Smooth muscle cell of the pulmonary artery (primary cell): ENCODE measurements at places on chromosomes 16 and 17. TPM values are rescaled to one million over a fixed set of nuclear protein-coding genes. Genes with fewer than 3 reads are reported as not detected.

Gene TNS4
- total RNA-seq: 0.07 TPM in 1 of 2 replicates, not detected in the other

Gene KRTAP4-11
- not detected in 2 replicates for total RNA-seq

Gene C16orf46
- total RNA-seq: 0.43 and 1.0 TPM in 2 replicates

Gene ZNF263
- total RNA-seq: 41.4 and 46.5 TPM in 2 replicates

Gene KRT31
- total RNA-seq: not detected in 2 replicates

Gene GPR179
- total RNA-seq: 0.07 and 0.10 TPM in 2 replicates

Gene SLC16A6
- total RNA-seq: 0.13 and 0.17 TPM in 2 replicates

Gene TSNAXIP1
- 0.78 and 1.0 TPM in 2 replicates for total RNA-seq

Gene IL21R
- 1.2 and 2.2 TPM in 2 replicates for total RNA-seq

Gene CCL4
- total RNA-seq: not detected in 2 replicates

Gene TMC5
- total RNA-seq: not detected in 2 replicates

Gene MYOCD
- total RNA-seq: 1.4 and 3.0 TPM in 2 replicates

Gene TRPV2
- total RNA-seq: 71.5 and 83.5 TPM in 2 replicates

Gene CLEC18B
- 0.59 and 1.6 TPM in 2 replicates for total RNA-seq

Gene EPN2
- 43.1 and 44.3 TPM in 2 replicates for total RNA-seq

Gene RGS11
- 4.0 and 6.3 TPM in 2 replicates for total RNA-seq

Gene C16orf96
- 0.07 TPM in 1 of 2 replicates, not detected in the other for total RNA-seq
